ENCODE measurements at places on chromosomes 12 and 14.

- no peaks in the 10 kb centered on the region for H3K27me3 ChIP-seq
- H3K4me3 ChIP-seq = no peak overlapping the region
- no peak for DNase-seq
- H3K36me3 ChIP-seq = no peaks in the 10 kb centered on the region
- H3K4me1 ChIP-seq = peaks cover 32% of the 10 kb centered on the region
- peak overlapping the region; percentile 4 for H3K27ac ChIP-seq
Observed at GRCh38 chr14:55301437-55302121, 30.4 kb downstream of the FBXO34 start.

DNA sequence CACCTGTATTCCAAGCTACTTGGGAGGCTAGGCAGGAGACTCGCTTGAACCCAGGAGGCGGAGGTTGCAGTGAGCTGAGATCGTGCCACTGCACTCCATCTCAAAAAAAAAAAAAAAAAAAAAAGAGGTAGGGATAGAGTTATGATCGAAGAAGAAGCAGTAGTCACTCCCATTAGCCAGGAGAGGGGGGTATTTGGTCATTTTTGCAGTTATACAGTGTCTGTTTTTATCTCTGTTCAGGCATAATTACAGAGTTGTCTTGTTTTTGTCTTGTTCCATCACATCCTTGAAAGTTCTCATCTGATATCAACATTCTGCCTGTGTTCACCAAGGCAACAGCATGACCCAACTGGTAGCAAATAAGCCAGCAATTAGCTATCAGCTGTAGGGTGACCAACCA, 98.5 kb upstream of the TMPO start:
- H3K4me1 ChIP-seq = peaks cover 28% of the 10 kb centered on the region
- H3K27me3 ChIP-seq = no peaks in the 10 kb centered on the region
- H3K36me3 ChIP-seq = no peaks in the 10 kb centered on the region
- peak overlapping the region; percentile 89 for H3K27ac ChIP-seq
- DNase-seq = no peak

DNA sequence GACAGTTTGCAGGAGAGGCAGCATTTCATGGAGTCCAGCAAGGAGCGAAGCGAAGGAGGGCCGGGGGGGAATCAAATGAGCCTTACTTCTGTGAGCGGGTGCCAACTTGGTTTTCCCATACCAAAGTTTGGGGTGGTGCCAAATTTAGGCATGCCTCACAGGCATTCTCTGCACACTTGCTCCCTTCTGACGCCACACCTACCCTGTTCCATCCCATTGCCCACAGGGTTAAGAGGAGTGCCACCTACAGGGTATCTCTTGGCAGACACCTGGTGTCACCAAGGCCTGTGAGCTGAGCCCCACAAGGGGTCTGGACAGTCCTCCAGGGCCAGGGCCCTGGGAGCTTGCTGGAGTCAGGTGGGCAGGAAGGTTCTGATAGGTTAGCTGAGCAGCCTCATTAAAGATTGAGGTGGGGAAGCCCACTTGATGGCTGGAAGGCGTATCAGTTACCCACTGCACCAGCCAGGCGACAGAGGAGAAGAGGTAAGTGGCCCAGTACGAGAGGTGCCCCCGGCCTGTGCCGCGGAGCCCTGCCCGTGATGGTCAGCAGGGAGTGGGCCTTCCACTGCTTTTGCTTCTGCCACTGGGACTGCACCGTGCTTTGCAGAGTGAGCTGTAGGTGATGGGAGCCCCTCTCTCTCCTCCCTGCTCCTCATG, 45.2 kb downstream of the DEGS2 start:
- no peak overlapping the region for H3K27ac ChIP-seq
- peaks cover 11% of the 10 kb centered on the region for H3K4me1 ChIP-seq
- no peaks in the 10 kb centered on the region for H3K36me3 ChIP-seq
- no peak for DNase-seq
- H3K4me3 ChIP-seq = no peak overlapping the region

DNA sequence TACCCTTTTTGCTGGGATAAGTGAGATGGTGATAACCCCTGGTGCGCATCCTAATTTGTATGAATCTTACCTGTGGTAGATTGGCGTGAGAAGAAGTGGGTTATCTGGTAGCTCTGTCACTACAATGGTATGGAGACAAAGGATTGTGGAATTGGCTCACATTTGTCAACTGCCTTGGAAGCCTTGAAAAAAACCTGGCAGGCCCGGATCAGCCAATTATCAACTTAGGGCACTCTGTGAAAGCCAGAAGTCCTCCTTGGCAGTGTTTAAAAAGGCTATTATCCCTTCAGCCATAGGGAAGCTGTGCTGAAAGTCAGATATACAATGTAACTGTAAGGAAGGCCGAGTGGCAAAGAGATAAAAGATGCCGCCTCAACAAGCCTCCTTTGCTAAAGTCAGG, 56.5 kb downstream of the WASHC3 start:
- peaks cover 2% of the 10 kb centered on the region for H3K36me3 ChIP-seq
- no peak overlapping the region for H3K27ac ChIP-seq
- H3K4me1 ChIP-seq = no peaks in the 10 kb centered on the region
- H3K27me3 ChIP-seq = no peaks in the 10 kb centered on the region
- no peak for DNase-seq
- no peak overlapping the region for H3K4me3 ChIP-seq

DNA sequence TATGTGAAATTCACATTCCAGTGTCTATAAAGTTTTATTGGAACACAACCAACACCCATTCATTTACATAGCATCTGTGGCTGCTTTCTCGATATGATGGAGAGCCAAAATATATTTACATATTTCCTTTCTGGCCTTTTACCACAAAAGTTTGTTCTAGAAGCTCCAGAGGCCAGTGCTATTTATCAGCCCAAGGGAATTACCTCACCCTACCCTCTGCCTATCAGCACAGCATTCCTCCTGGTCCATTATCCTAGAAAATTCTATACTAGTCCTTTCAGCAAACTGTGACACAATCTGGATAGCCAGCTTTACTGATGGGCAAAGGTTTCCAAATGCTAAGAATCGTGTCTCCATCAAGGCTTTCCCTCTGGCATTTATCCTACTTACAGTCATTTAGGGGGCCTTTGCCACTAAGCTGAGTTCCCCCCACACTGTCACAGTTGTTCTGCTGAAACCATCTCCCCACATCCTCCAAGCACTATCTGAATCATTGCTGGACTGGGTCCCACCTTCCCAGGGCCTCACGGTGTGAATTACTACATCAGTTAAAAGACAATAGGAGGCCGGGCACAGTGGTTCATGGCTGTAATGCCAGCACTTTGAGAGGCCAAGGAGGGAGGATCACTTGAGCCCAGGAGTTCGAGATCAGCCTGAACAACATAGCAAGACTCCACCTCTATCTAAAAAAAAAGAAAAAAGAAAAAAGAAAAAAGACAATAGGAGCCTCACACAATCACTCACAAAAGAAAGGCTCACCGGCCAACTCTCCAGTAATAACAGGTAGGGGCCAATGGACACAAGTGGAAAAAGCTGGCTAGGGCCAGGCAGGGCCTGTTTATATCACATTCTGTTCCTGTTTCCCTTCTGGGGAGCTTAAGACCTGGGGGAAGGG, 12.1 kb downstream of the SYNE3 start:
- no peaks in the 10 kb centered on the region for H3K27me3 ChIP-seq
- no peak overlapping the region for H3K4me3 ChIP-seq
- no peak for DNase-seq
- H3K27ac ChIP-seq = no peak overlapping the region
- H3K36me3 ChIP-seq = no peaks in the 10 kb centered on the region

All from thoracic aorta (tissue), 2 donors.